ENCODE measurements at places on chromosomes 1 and 21.

GRCh38 chr21:45607021-45607908, 36.3 kb upstream of the PCBP3 start:
- DNase-seq, result no peak

DNA sequence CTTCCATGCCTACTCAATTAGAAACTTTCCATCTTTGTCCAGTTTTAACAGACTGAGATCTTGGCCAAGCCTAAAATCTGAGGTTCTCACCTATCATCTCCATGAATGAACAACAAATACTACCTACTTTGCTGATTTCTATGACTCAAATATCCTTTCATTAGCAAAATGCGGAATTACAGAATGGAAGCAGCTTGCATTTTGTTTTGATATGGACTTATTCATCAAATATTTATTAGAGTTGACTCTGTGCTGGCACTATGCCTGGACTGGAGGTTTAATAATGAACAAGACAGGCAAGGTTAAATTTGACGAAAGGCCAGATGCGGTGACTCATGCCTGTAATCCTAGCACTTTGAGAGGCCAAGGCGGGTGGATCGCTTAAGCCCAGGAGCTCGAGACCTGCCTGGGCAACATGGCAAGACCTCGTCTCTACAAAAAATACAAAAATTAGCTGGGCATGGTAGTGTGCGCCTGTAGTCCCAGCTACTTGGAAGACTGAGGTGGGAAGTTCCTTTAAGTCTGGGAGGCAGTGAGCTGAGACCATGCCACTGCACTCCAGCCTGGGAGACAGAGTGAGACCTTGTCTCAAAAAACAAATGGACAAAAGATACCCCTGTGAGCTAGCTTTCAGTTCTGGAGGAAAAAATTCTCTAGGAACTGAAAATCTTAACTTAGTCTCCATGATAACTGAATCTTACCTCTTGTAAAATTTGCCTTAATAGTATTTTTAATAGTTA, 29.4 kb upstream of the SOD1 start:
- no peak for DNase-seq

DNA sequence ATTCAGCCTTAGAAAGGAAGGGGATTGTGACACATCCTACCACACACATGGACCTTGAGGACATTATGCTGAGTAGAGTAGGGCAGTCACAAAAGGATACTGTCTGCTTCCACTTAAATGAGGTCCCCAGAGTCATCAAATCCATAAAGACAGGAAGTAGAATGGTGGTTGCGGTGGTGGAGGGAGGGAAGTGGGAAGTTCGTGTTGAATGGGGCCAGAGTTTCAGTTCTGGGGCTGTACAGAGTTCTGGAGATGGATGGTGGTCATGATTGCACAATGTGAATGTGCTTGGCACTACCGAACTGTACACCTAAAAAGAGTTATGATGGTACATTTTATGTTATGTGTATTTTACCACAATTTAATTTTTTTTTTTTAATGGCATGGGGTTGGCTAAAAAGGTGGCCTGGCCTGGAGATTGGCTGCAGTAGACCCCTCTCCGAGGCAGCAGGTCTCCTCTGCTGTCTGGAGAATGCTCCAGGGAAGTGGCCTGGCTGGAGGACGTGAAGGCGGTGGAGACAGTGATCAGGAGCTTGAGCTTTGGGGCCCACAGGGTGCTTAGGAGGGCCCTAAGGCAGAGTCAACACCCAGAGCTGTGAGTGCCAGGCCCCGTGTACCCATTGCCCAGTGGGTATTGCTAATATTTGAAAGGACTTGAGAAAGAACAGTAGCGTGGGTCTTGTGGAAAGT, 30.4 kb downstream of the IFNGR2 start:
- DNase-seq, result no peak

DNA sequence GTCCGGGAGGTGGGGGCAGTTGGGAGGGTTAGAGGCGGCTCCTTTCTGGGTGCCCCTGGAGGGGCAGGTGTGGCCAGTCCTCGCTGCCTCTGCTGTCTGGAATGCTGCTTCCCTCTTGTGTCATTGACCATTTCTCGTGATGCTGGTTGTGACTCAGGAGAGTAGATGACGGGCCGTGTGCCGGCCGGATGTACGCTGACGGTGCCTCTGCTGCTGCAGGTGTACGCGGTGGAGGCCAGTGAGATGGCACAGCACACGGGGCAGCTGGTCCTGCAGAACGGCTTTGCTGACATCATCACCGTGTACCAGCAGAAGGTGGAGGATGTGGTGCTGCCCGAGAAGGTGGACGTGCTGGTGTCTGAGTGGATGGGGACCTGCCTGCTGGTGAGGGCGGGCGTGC, 13.9 kb downstream of the PRMT2 start:
- no peak for DNase-seq

DNA sequence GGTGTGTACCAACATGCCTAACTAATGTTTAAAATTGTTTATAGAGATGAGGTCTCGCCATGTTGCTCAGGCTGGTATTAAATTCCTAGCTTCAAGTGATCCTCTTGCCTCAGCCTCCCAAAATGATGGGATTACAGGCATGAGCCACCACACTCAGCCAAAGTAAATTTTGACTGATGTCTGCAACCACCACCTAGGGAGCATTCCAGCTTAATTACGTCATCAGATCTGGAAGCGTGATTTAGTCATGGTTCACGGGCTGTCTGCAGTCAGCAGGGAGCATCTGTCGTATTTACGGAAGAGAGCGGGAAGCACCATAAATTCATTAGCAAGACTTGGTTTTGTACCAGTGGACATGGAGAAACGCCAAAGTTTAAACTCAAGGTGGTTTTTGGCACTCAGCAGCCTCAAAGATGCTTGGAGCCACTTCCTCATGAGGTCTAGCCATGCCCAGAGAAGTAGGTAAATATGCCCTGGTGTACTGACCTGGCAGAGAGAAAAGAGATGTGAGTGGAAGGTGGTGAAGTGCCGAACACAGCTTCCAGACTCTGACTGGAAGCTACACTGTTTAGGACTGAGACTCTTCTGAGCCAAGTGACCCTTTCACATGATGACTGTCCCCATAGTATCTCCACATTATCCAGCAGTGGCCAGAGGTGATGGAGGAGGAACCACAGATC, 60.8 kb upstream of the SLC35F3 start:
- no peak for DNase-seq

- DNase-seq, result no peak
Observed at GRCh38 chr1:53352561-53352960, 24.7 kb upstream of the LRP8 start.

Measured in stimulated activated CD4-positive, alpha-beta T cell treated with anti-CD3 and anti-CD28 coated beads, Interleukin-2, amount 100 ng/mL, for 48 hours (primary cell).